ENCODE measurements at places on chromosomes 12 and 14.

DNA sequence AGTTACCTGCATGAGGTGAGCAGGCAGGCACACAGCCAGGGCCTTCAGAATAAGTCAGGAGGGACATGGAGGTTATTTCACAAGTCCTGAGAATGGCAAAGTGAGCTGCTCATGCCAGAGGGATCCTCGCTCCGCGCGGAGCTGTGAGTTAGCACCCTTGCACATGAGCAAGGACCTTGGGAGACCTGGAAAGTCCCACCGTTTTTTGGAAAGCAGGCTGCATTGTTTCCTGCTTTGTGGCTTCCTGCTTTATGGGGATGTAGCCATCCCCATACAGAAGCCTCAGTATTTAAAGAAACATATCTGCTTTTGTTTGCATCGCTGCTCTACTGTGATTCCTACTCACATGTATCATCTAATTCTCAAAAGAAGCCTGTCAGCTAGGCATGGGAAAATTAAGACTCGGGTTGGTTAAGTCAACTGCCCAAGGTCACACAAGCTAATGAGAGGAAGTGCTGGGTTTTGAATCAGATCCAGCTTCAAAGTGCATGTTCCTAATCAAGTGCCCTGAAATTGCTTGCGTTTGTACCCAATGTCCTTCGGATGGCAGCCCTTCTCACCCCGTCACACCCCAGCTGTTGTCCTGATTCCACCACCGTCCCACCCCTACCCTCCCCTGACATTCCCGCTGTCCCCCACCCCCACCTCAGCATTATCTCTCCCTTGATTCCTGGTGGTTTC lies 106.2 kb downstream of the CRACR2A start:
- DNase-seq, result no peak

GRCh38 chr14:36866867-36867266 lies 205.2 kb downstream of the PAX9 start:
- no peak for DNase-seq

GRCh38 chr14:73502017-73502619 lies 11.4 kb downstream of the RIOX1 start:
- DNase-seq, result no peak

DNA sequence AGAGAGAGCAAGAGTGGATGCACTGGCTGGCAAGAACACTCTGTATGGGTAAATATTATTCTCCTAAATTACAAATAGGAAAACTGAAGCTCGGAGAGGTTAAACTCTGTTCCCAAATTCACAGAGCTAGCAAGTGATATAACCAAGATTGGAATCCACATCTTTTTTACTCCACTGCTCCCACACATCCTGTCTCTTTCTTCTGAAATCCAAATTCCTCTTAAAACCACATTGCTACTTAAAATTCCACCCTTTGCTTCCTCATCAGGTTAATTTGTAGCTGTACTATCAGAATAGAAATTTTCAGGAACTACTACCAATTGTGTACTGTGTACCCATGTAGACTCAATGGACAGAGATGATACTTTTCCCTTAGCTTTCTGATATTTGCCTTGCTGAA lies 74.4 kb downstream of the ARMH4 start:
- DNase-seq, result no peak

- DNase-seq, result no peak
Measured at GRCh38 chr12:131040491-131040890, 86.8 kb downstream of the ADGRD1 start.

- no peak for DNase-seq
Measured at GRCh38 chr12:126212824-126213223, 1147.6 kb downstream of the AACS start.

- no peak for DNase-seq
Measured at GRCh38 chr12:11839091-11839641, 189.7 kb downstream of the ETV6 start.

Measured in fibroblast of the conjunctiva (primary cell).